ENCODE measurements at places on chromosomes 13 and 19.
A peak's percentile ranks its signal among the peaks of the same experiment; 100 is the strongest.

- no peak for DNase-seq
Observed at GRCh38 chr13:38013676-38014075, 144.1 kb upstream of the TRPC4 start.

- DNase-seq = no peak
Observed at GRCh38 chr19:17543986-17544385, 11.5 kb upstream of the COLGALT1 start.

GRCh38 chr13:100266026-100266425, 177.1 kb downstream of the PCCA start:
- DNase-seq = no peak

GRCh38 chr13:111907341-111907880, 159.5 kb upstream of the SOX1 start:
- DNase-seq = no peak

- DNase-seq = no peak
Observed at GRCh38 chr13:36914648-36915047, 5.4 kb downstream of the SMAD9 start.

GRCh38 chr13:32454886-32455593, 27.1 kb upstream of the N4BP2L1 start:
- no peak for DNase-seq

DNA sequence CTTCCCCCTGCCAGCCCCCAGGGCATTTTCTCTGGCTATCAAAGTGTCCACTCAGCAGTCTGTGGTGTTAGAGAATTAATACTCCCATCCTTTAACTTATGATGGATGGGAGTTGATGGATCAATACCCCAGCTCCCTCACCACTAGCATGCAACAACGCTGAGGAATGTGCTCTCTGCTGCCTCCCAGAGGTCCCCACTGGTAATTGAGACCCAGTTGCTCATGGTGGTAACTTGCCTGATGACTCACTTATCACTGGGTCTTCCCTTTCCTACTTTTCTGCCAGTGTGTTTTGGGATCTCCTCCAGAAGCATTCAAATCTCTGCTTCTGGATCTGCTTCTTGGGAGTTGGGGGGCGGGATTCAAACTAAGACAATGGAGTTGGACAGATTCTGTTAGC, 20.3 kb upstream of the CACNA1A start:
- peak; percentile 4 for DNase-seq

DNA sequence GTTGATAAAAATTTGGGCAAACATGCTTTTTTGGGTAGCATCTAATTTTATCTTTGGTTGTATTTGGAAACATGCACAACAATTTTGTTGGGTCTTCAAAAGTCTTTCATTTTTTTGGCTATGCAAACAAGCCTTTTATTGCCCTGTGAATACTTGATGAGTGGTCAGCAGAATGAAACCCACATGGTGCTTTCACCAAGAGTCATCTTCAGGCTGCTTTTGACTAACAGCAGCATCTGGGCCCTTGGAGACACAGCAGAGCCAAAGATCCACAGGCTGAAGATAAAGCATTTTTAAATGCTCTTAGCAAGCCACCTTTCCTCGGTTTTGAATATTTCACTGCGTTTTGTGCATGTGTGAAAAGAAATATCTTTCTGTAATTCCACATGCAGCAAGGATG, 154.9 kb downstream of the FGF9 start:
- DNase-seq = no peak

DNA sequence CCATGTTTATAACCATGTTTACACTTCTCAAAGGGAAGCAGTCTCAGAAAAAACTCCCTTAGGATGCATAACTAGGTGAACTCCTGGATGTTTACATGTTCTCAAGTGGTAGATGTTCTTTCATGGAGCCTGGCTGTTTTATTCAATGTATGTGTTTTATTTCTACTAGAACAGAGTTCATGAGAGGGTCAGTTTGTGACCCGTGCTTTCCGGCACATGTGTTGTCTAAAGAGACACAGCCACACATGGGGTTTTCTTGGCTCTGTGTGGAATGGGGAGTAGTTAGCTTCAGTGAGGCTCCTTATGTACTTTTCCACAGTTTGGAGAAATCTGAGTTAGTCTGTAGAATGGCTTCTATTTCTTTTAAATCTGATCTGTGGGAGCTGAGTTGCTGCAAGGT, 60.9 kb downstream of the ATP8A2 start:
- no peak for DNase-seq

- DNase-seq = no peak
Observed at GRCh38 chr13:101624981-101625380, 172.5 kb downstream of the ITGBL1 start.

GRCh38 chr19:42961119-42961518, 24.1 kb upstream of the PSG7 start:
- DNase-seq = no peak

DNA sequence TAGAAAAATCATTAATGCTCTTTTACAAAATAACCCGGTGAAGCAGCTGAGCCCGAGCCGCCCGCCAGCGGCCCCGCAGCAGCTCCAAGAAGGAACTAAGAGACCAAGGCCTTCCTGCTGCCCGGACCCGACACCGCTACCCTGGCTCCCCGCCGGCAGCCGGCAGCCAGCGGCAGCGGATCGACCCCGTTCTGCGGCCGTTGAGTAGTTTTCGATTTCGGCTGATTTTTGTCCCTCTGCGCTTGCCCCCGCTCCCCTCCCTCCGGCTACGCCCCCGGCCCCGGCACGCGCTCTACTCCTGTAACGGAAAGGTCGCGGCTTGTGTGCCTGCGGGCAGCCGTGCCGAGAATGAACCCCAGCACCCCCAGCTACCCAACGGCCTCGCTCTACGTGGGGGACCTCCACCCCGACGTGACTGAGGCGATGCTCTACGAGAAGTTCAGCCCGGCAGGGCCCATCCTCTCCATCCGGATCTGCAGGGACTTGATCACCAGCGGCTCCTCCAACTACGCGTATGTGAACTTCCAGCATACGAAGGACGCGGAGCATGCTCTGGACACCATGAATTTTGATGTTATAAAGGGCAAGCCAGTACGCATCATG, at the start of gene PABPC3:
TSS of gene PABPC3 (plus strand) at position 286 of the 603 bp plus-strand sequence. CDS start at position 349, 63 bp downstream.
- peak; percentile 11 for DNase-seq

- DNase-seq = no peak
Observed at GRCh38 chr19:3576696-3577443, 4.1 kb downstream of the HMG20B start.

DNA sequence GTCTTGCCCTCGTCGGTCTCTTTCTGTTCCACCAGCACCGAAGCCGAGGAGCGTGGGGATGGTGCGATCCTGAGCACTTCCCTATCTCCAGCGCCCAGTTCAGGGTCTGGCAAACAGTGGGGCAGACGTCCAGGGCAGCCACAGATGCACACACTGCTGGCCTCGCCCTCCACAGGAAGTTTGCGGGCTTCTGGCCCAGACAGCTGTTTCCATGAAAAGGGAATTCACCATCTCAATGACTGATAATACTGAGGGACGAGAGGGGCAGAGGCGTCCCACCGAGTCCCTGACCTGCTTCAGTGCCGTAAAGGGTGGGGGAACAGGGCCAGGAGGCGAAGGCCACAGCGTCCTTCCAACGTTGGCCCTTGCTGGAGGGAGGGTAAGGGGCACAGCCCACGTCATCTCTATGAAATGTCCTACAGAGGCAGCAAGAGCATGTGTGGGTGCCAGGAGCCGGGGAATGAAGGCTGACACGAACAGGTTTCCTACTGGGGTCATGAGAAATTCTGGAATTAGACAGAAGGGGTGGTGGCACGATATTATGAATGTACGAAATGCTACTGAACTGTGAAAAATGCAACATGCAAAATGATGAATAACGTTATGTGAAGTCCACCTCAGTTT, 19.5 kb downstream of the SHC2 start:
- DNase-seq = no peak

GRCh38 chr13:30124131-30124768, 183.1 kb downstream of the KATNAL1 start:
- no peak for DNase-seq

DNA sequence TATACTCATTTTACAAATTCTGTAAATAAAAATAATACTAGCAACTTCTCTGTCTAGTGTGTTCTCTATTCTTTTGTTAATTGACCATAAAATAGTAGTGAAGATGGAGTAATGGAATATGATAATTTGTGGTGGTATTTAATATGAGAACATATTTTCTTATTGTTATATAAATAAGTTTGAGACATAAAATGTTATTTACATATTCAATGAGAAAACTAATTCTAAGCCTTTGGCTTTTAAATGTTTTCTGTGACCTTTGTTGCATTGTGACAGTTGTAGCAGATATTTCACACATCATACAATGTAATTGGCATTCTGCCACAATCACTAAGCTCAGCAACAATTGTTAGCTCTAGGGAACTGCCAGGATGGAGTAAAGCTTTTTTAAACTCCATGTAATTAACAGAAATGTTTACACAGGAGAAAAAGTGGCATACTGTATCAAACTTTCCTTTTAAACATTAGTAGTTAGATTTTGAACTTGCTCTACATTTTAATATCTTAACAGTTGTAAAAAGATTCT, 562.1 kb upstream of the PCDH9 start:
- DNase-seq = no peak

DNA sequence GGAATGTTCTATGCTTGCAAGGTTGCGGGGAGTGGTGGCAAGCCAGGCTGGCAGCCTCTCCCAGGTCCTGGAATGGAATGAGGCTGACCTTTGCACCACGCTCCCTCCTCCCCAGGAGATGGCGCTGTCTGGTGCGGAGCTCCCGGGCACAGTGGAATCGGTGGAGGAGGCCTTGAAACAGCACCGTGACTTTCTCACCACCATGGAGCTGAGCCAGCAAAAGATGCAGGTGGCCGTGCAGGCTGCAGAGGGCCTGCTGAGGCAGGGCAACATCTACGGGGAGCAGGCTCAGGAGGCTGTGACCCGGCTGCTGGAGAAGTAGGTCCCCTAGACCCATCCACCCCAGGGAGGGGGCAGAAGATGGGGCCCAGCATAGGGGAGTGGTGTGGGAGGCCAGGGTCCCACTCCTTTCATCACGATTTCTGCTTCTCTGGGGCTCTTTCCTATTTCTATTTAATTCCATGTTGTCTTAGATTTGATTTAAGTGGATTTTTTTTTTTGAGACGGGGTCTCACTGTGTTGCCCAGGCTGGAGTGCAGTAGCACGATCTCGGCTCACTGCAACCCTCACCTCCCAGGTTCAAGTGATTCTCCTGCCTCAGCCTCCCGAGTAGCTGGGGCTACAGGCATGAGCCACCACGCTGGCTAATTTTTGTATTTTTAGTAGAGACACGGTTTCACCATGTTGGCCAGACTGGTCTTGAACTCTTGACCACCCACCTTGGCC, 53.2 kb upstream of the SHKBP1 start:
- DNase-seq = peak; percentile 50

GRCh38 chr19:1082165-1082927, 12.8 kb downstream of the POLR2E start:
- peak; percentile 84 for DNase-seq

DNA sequence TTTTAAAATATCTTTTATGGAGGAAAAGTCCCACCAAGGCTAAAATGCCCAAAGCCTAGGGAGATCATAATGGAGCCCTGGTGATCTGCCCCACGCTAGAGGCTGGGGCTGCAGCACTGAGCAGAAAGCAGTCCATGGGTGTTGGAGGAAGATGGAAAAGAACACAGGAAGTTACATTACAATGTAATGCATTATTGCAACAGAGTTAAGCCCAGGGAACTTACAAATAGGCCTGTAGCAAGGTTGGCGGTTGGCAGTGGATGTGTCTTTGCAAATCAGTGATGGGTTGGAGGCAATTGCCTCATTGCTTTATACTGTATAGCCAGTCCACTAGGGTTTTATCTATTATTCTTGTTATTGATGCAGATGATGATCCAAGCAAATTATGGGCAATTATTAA, 399.9 kb downstream of the NDFIP2 start:
- DNase-seq = no peak

DNA sequence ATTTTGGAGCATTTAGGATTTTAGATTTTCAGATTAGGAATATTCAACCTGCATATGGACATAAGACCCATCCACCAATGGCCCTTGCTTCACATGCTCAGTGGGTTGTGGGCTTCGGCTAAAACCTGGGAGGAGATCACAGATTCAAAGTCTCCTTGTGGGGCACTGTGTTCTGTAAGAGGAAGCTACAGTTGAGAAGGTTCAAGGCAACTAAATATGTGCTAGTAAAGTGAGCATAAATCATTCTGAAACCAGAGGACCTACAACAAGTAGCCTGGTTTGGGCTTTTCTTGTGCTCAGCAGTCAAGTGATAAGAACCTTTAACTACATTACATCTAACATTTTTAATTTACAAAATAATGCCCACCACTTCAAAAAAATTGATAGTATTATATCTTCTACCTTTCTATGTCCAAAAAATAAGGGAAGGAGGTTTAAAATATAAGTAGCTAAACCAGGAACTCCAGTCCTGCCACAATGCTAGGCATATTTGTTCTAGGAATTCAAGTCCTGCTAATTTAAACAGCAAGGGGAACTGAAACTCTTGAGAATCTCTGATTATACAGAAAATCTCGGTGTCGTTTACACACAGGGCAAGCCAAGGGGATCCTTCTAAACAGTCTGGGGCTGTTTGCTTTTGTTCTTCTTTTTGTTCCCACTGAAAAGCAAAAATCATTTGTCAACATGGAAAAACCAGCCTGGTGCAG, 36.6 kb downstream of the FOXO1 start:
- no peak for DNase-seq

DNA sequence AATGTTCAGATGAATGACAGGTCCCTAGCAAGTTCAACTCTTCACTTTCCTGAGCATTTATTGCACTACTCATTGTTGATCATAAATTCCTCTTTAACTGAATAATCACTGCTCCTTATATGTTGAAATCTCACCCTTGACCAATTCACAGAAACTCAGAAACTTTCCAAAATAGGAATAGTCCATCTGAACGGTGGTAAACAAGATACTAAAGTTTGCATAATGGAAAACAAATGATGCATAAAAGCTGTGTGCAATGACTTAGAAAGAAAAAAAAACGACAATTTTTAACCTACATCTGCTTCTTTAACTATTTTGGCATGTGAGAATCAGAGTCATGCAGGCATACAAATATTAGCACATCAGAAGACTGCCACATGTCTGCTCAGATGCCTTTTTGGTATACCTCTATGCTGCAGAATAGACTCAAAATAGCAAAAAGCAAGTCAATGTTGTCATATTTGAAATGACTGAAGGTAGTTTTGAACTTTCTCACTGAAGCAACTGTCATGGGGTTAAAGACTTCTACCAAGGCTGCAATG, 34.8 kb downstream of the SLC10A2 start:
- DNase-seq = no peak

- DNase-seq = no peak
Observed at GRCh38 chr13:30017880-30018279, 167.5 kb upstream of the UBL3 start.

DNA sequence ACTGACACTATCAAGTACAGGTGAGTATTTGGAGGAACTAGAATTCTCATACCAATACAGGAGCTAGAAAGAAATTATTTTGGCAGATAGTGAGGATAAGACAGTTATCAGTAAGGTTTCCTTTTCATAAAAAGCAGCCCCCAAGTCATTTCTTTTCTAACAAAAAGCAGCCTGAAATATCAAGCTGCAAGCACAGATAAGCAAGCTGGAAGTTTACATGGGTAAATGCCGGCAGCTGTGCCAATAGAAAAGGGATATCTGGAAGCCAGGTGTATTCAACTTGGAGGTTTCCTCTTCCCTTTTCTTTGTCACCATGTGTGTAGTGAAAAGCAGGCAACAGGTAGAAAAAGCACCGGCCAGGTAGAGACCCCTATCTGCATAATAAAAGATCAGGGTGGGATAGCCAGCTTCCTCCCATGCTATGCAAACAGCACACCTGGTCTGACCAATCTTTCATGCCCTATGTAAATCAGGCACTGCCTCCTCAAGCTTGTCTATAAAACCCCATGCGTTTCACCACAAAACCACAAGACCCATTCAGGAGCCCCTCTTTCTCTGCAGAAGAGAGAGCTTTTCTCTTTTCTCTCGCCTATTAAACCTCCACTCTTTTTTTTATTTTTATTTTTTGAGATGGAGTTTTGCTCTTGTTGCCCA, 22.9 kb downstream of the CYP4F2 start:
- DNase-seq = no peak

GRCh38 chr13:110890279-110891165, 24.3 kb downstream of the ANKRD10 start:
- DNase-seq = no peak

All from activated T-cell treated with anti-CD3 and anti-CD28 coated beads for 48 hours (primary cell).